ENCODE measurements at places on chromosomes 5 and 9.

- DNase-seq, result no peak
Observed at GRCh38 chr5:43664501-43665040, 61.6 kb downstream of the NNT start.

DNA sequence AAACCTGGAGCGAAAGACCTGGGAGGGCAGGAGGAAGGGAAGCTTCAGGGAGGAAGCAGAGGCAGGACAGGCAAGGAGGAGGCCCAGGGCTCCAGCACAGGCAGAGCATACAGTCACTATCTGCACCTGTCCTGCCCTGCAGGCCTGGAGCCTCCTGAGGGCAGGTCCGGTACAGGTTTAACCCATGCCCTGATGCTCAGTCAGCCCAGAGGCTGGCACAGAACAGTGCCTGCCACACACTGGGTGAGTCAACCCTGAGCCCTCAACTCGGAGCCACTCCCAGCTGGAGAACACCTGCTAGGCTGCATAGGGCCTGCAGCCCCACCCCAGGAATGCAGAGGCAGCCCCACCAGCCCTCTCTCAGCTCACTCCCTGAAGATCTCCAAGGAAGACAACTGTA is 161.5 kb upstream of the PHYKPL start:
- DNase-seq, result no peak

DNA sequence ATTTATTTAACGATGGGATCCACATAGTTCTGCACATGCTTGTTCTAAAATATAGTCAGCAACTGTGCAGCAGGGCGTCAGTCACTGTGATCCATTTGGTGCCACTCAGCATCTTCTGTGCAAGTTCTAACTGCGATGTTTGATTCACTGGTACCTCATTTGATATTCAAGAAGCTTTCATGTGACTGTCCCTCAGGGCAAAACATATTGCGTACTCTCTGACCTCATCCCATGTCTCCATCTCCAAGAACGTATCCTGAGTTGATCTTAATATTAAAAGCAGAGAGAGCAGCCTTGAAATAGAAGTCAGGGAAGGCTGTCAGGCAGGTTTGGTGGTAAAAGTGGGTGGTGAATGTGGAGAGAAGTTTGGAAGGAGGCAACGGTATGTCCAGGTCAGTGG is 116.5 kb upstream of the ATP10B start:
- no peak for DNase-seq

DNA sequence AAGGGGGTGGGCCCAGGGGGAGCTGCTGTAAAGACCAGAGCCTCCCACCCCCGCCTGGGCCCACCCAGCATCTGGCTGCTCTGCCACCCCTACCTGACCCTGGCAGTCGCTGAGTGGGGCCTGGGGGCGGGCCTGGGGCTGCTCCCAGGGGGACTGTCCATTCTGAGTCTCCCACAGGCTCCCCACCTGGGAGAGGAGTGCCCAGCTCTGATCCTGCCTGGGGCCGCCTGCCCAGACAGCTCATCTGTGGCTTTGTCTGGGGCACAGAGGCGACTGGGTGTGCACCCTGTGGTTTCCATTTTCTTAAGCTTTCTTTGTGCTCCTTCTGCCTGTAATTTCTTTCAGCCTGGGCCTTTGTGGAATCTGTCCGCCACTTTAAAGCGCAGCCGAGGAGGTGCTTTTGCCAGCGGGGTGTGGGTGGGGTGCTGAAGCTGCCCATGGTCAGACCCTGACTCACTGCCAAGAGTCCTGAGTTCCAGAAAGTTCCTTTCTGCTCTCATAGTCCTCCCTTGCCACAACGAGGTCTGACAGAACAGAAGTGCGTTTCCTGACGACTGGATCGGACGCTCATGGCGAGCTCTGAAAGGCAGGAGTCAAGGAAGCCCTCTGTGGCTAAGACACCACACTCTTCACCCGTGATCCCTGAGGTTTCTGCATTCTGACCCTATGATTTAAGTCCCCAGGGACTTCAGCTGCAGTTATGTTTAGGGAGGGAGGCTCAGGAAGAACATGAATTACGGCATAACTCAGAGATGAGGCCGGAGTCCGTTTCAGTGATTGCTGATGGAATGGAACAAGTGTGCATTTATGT is 225.0 kb downstream of the FANCC start:
- DNase-seq, result no peak

- no peak for DNase-seq
Observed at GRCh38 chr5:38258319-38259061, at the start of gene EGFLAM. Gene EGFLAM, plus strand, starts transcription at chr5:38258559. Its CDS starts 196 bp downstream, at chr5:38258755.

GRCh38 chr9:105886136-105886535 is 191.8 kb downstream of the TMEM38B start:
- no peak for DNase-seq

- no peak for DNase-seq
Observed at GRCh38 chr5:1541702-1542400, 18.1 kb upstream of the LPCAT1 start.

DNA sequence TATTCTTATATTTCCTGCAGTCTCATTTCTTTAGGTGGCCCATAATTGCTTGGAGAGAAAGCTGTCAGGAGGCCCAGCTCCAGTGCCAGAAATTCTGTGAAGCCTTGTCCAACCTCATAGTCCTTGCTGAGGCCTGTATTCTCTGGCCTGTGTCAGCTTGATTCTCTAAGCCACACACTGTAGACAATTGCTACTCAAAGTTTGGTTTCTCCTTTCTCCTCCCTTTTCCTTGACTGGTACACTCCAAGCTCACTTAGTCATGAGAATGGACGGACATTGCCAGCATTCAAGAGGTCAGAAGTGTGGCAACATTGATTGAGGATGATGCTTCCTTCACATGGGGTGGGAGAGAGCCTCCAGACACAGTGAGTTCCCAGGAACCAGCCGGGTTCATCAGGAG is 71.3 kb upstream of the CXCL14 start:
- no peak for DNase-seq

GRCh38 chr5:149060325-149060724 is 2.5 kb downstream of the SH3TC2 start:
- no peak for DNase-seq

GRCh38 chr9:37353791-37354190 is 68.7 kb upstream of the GRHPR start:
- DNase-seq, result no peak

DNA sequence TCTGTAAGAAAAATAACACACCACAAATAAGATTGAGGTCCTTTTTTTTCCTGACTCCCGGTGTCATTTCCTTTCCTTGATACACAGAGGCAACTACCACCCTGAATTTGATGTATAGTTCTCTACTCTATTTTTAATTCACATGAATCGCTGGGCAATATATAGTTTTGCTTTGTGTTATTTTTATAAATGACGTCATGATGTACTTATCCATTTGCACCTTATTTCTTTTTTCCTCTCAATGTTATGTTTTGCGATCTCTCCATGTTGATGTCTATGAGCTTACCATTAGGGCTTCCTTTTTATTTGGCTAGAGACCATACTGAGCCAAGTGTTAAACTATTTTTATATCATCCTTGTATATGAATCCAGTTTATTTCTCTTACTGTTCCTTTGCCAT is 175.9 kb downstream of the PAPPA start:
- no peak for DNase-seq

- no peak for DNase-seq
Observed at GRCh38 chr9:93902780-93903655, 52.1 kb downstream of the BARX1 start.

DNA sequence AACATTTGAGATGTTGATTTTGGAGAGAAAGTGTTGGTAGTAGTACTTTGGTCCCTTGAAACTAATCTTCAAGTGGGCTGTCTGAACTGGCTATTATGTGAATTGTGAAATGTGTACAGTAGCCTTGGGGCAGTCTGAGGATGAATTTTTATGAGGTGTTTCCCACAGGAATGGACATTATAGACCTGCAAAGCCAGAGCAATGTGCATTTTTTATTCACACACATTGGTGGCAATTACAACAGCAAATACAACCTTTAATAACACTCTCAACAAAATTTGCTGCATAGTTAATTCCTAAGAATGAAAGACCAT is 147.0 kb downstream of the PAM start:
- no peak for DNase-seq

GRCh38 chr5:136042156-136042555 is 13.4 kb downstream of the TGFBI start:
- DNase-seq, result no peak

DNA sequence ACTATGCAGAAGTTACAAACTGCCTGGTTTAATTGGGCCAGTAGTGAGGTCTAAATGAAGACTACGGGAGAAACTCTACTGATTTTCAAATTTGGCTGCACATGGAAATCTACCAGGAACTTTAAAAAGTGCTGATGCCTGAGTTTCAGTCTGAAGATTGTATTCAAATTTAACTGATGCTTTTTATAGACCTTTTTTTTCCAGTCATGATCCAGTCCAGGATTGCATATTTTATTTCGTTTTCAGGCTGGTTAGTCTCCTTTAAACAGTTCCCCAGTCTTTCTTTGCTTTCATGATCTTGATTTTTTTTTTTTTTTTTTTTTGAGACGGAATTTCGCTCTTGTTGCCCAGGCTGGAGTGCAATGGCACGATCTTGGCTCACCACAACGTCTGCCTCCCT is 23.7 kb upstream of the SPZ1 start:
- DNase-seq, result no peak

- DNase-seq, result no peak
Observed at GRCh38 chr5:147068998-147069397, 165.8 kb upstream of the STK32A start.

- DNase-seq, result no peak
Observed at GRCh38 chr9:121237916-121238315, 30.0 kb upstream of the GSN start.

DNA sequence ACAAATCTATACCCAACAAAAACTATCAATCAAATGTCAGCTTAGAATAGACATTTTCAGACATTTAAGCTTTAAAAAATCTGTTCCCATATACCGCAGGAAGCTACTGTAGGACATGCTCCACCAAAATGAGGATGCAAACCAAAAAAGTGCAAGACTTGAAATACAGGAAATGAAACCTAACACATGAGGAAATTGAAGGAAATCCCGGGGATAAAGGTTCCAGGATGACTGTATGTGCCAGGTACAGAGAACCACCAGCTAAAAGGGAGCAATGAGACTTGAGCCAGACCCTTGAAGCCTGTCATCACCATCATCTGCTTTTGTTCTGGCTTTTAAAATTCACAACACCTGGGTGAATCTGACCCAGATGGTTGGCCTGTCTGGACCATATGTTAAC is 21.4 kb downstream of the DIAPH1 start:
- peak; percentile 30 for DNase-seq

GRCh38 chr5:171640480-171640879 is 145.1 kb upstream of the SMIM23 start:
- DNase-seq, result no peak

GRCh38 chr5:109700516-109701153 is 10.9 kb downstream of the MAN2A1 start:
- no peak for DNase-seq

GRCh38 chr5:78003919-78004318 is 227.8 kb upstream of the TBCA start:
- DNase-seq, result no peak

GRCh38 chr5:160991205-160991604 is 139.2 kb upstream of the ATP10B start:
- no peak for DNase-seq

DNA sequence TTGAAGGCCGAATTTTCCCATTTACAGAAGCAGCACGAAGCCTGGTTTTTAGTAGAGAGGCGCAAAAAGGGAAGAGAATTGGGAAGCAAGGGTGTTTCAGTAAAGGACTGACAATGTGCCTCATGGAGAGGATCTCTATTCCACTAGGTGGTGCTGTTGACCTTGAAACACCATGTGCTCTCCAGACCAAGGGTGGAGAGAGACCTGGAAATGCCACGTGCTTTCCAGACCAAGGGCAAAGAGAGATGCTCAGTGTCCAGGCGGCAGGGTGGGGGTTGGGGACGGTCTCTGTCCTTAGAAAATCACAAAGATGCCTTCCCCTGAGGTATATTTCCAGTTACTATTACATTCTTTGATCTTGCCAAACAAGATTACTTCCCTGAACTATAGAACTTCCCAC is 425.3 kb downstream of the CSNK1G3 start:
- DNase-seq, result peak; percentile 23

- DNase-seq, result peak; percentile 96
Observed at GRCh38 chr5:172983542-172984243, at the start of gene ATP6V0E1. Gene ATP6V0E1, plus strand, starts transcription at chr5:172983771. Its CDS starts 90 bp downstream, at chr5:172983861.

- DNase-seq, result no peak
Observed at GRCh38 chr5:143878430-143878829, 66.5 kb downstream of the HMHB1 start.

DNA sequence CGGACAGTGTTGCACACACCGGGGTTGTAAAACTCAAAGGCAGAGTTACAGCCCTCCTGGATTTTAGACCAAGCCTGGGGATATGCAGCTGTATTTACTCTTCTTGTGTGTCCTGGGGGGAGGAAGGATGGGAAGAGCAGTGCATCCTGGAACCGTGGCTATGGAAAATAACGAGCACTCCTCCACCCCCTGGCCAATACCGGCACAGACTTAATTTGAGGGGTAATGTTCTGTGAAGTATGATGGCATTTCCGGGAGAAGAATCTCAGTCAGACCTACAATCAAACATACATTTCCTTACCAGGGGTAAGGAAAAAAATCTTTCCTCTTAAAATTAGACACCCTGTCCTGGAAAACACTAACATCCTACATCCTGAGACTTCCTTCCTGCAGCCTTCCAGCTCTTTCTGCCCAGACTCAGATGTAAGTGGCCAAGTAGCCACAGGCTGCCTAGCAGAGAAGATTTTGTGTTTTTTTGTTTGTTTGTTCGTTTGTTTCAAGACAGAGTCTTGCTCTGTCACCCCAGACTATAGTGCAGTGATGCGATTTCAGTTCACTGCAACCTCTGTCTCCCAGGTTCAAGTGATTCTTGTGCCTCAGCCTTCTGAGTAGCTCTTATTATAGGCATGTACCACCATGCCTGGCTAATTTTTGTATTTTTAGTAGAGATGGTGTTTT is 11.0 kb upstream of the ERMP1 start:
- peak; percentile 40 for DNase-seq

DNA sequence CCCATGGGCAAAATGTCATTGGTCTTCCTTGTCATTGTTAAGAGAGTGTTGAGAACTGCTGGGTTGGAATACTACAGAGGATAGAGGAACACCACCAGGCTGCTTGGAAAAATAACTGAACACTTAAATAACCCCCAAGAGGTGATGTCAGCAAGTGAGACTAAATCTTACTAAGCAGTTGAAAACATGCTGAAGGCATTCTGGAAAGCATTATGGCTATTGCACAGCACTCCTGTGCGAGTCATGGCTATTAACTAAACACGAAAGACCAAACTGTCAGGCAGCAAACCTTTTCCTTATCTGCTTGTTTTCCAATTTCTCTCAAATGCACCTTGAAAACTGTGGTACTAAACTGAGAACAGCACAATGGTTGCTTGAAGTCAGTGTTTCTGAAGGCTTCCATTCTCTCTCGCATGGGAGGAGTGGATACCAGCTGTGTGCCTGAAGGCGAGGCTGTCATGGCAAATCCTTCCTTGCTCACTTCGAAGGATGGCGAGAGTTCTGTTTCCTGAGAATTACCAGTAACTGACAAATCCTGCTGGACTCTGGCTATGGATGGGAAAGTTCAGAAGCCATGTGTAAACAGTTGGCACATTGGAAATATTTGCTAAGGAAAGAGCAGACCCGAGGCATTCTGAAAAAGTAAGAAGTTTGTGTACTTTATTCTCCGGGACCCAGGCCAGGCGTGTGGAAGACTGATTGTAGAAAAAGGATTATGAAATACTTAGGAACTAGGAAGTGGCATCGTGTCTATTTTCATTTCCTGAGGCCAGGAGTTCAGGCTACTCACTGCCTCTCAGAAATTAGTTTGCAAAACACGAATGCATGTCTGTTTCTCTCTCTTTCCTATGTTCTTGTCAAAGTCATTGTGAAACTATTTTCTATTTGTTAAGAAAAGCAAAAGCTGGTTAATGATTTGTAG is 182.1 kb downstream of the DMRT2 start:
- no peak for DNase-seq

- DNase-seq, result no peak
Observed at GRCh38 chr9:130544364-130544763, 35.0 kb upstream of the FUBP3 start.
